NCI-H345 (cell line): ENCODE measurements at places on chromosomes 6 and 20.

- peak; percentile 75 for DNase-seq
These were observed 69.8 kb upstream of the PRSS16 start for GRCh38 chr6:27177485-27178406.

DNA sequence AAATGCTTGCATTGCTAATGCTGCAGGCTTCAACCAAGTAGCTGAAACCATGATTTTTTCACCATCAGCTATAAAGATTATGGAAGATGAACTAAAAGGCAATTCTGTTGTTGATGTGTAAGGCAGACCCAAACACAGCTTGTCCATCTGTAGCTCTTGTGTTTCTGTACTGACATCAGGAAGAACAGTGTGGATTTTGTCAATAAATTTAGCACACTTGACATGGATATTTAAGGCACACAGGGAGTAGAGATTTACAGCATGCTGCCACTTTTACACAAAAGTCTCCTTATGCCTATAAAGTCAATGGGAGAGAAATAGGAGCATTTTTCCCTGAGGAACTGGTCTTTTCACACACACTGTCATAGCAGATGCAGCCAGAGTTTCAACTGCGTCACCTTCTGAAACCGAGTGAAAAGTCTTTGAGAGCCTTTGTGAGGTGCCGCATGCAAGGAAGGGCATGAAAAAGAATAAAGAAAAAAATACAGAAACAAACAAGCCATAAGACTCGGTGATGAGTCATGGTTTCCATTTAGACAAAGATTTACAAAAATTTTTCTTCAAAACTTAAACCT, 261.4 kb upstream of the TFAP2D start:
- no peak for DNase-seq

DNA sequence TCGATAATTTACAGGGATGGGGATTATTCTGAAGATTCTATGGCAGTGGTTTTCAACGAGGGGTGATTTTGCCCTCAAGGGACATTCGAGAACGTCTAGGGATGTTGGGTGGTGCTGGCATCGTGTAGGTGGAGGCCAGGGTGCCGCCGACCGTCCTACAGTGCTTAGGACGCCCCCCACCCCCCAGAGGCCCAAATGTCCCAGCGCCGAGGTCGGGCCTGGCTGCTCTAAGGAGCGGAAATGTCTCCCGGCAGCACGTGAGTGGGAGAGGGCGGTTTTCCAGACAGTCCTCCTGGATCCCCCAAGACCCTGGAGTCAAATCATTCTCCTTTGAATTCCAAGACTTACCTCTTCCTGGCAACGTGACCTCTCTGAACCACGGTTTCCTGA, 101.9 kb downstream of the CDH4 start:
- no peak for DNase-seq

- no peak for DNase-seq
These were observed 19.7 kb upstream of the SLC22A3 start for GRCh38 chr6:160328447-160328846.

DNA sequence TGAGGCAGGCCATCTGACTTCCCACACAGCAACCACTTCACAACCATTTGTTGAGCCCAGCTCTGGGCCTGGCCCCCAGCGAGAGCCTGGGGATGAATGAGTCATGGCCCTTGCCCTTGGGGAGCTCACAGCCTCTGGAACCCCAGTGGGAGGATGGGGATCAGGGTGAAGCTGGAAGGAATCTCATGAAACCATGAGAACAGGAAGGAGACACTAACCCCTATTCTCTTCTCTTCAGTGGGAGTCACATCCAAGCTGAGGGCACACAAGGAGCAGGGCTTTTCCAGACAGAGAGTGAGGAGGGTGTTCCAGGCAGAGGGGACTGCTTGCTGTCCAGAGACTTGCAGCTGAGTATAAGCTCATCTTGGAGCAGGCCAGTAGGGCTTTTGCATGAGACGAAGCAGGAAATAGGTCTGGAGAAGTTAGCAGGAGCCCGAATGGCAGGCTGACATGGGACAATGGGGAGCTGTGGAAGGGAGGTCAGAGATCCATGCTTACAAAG, 7.5 kb downstream of the FOXS1 start:
- no peak for DNase-seq

DNA sequence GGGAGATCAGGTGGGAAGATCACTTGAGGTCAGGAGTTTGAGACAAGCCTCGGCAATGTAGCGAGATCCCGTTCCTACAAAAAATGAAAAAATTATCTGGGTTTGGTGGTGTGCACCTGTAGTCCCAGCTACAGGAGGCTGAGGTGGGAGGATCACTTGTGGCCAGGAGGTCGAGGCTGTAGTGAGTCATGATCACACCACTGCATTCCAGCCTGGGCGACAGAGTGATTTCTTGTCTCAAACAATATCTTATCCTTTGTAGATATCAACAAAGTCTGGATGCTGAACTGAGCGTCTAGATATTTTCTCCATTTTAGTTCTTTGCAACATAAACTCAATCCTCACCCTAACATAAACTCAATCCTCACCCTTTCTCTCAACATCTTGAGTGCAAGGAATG, 197.6 kb downstream of the DTNBP1 start:
- no peak for DNase-seq

DNA sequence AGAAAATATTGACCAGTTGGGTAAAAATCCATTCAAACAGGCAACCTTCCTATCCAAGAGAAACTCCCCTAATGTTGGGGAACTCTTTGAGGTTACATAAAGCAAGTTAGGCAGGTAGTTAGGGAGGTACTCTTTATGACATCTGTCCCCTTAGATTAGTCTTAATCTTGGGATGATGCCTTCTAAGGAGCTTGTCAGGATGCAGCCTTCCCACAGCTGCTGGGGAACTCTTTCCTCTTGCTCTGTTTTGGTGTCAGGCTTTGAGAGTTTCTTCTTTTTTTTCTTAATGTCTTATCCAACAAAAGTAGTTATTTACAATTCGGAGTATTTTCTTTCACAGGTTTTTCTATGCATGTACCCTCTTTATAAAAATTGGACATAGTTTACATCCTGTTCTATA, 194.8 kb downstream of the CDKAL1 start:
- DNase-seq = no peak

DNA sequence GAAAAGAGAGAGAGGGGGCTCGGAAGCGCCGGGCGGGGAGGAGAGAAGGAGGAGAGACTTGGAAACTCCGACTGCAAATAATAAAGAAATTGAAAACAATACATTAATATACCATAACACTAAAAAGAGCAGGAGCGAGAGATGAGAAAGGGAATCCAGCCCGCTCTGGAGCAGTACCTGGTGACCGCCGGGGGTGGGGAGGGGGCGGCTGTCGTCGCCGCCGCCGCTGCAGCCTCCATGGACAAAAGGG, 338 bp downstream of the E2F3 start:
- DNase-seq = peak; percentile 36

- peak; percentile 100 for DNase-seq
These were observed 124.7 kb downstream of the TMEM242 start for GRCh38 chr6:157198425-157199279.

DNA sequence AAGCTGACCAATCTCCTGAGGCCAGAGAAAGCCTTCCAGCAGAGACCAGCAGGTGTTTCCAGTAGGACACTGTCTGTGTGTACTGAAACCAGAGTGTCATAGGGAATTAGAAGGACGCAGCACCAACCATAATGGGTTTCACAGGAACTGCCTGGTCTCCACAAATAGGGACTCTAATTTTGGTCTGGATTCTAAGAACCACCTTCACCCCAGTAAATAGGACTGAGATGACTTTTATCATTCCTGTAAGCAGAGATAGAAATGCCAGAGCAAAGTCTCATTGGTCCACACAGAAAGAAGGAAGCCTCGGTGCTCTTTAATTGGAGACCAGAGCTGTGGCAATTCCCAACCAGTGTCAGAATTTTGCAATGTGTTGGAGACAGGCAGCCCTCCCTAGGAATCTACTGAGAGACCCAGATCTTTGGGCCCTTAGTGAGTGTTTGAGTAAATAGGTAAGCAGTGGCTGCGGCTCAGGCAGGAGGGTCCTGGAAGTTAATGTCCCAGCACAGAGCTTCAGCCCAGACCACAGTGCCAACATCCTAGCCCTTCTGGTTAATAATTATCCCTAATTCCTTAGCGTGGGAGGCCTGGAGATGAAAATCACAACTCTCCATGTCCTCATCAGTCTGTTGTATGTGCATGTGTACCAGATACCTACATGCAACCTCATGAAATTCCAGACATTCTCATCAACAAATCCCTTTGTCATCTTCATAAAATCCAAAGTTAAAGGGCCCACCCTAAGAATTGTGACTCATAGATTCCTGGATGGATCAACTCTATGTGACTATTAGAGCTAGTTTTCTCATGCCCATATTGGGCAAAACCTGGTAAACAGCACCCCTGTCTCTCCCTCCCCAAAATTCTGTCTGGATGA, 81.2 kb downstream of the UNC5CL start:
- no peak for DNase-seq

- no peak for DNase-seq
These were observed 531.0 kb downstream of the EPM2A start for GRCh38 chr6:145204301-145204700.

- no peak for DNase-seq
These were observed 288.1 kb upstream of the SUPT3H start for GRCh38 chr6:45665859-45666258.

DNA sequence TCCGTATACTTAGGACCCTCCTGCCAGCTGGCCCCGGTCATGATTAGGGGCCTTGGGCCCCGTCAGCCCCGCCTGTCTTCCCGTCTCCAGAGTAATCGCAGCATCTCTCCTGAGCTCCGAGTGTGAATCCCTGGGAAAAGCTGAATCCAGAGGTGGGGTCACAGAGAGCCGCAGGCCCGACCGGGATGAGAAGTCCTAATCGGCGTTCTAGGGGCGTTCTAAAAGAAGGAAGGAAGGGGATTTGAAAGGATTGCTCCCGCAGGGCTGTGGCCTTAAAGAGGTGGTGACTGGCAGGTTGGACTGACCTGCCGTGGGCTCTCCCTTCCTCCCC, 371 bp downstream of the HMGN4 start:
- peak; percentile 41 for DNase-seq
